ENCODE measurements at places on chromosomes 13 and 19. TPM values are rescaled to one million over a fixed set of nuclear protein-coding genes. Genes with fewer than 3 reads are reported as not detected.

CARM1 gene
- 88.0 TPM for total RNA-seq

ZSCAN1 gene
- total RNA-seq = not detected

- no peaks in the 10 kb centered on the region for H3K36me3 ChIP-seq
- H3K4me3 ChIP-seq = no peak overlapping the region
- H3K27me3 ChIP-seq = no peaks in the 10 kb centered on the region
- no peak overlapping the region for H3K27ac ChIP-seq
- peaks cover 4% of the 10 kb centered on the region for H3K4me1 ChIP-seq
These were observed 31.2 kb downstream of the CEBPG start for GRCh38 chr19:33404506-33405253.

- no peaks in the 10 kb centered on the region for H3K4me1 ChIP-seq
- no peaks in the 10 kb centered on the region for H3K27me3 ChIP-seq
- DNase-seq = no peak
- no peak overlapping the region for H3K4me3 ChIP-seq
These were observed 49.4 kb upstream of the TNFSF11 start for GRCh38 chr13:42524487-42525034.

GRCh38 chr13:75620020-75620419, 16.1 kb upstream of the LMO7 start:
- no peak for DNase-seq
- H3K27me3 ChIP-seq = peaks cover 2% of the 10 kb centered on the region
- no peak overlapping the region for H3K27ac ChIP-seq
- H3K36me3 ChIP-seq = peaks cover 4% of the 10 kb centered on the region
- no peak overlapping the region for H3K4me3 ChIP-seq
- no peaks in the 10 kb centered on the region for H3K4me1 ChIP-seq

- no peak overlapping the region for H3K4me3 ChIP-seq
- H3K36me3 ChIP-seq = no peaks in the 10 kb centered on the region
- H3K4me1 ChIP-seq = no peaks in the 10 kb centered on the region
- H3K27me3 ChIP-seq = no peaks in the 10 kb centered on the region
- DNase-seq = no peak
These were observed 1813.1 kb downstream of the OLFM4 start for GRCh38 chr13:54841682-54842081.

GRCh38 chr19:3942790-3943409, 10.0 kb downstream of the NMRK2 start:
- no peak overlapping the region for H3K4me3 ChIP-seq
- no peak for DNase-seq
- no peaks in the 10 kb centered on the region for H3K4me1 ChIP-seq
- no peaks in the 10 kb centered on the region for H3K36me3 ChIP-seq
- H3K27me3 ChIP-seq = no peaks in the 10 kb centered on the region

GRCh38 chr13:21119526-21119925, 56.8 kb downstream of the SKA3 start:
- no peak overlapping the region for H3K27ac ChIP-seq
- no peaks in the 10 kb centered on the region for H3K4me1 ChIP-seq
- H3K27me3 ChIP-seq = peaks cover 2% of the 10 kb centered on the region
- DNase-seq = no peak
- H3K4me3 ChIP-seq = no peak overlapping the region

DNA sequence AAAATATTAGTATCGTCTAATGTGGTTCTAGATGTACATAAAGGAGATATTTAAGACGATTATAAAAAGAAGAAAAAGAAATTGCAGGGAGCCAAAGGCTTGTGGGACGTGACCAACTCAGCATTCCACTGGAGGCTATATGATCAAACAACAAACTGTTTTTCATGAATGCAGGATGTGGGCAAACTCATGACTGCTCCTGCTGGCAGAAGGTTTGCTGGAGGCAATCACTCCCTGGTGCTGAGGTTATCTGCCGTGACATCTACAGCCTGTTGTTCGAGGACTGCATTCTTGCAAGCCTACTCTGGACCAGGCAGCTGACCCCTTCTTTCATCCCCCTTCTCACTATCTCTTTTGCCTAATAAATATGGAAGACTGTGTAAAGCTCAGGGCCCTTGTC, 518.1 kb downstream of the UQCRFS1 start:
- no peak overlapping the region for H3K4me3 ChIP-seq
- H3K27me3 ChIP-seq = peaks cover 9% of the 10 kb centered on the region
- no peak overlapping the region for H3K27ac ChIP-seq
- H3K36me3 ChIP-seq = no peaks in the 10 kb centered on the region

DNA sequence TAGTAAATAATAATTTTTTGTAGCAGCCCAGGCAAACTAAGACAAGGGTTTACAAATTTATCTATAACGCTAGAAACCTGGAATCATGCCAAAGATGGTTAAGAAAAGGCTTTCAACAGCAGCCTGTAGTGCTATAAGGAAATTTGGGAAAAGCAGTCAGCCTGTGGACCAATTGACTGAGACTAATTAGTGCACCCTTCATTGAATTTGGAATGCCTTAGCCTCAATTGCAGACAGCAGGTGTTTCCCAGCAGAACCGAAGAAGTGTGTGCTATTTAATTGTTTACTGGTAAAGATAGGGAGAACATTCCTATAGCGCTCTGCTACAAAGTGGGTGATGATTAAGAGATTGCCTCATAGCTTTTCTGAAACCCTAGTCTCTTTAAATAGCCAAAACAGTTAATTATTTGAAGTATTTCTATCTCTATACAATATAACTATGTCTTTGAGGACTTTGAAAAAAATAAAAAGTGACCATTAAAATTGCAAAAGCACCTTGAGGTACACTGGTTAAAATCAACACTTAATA, 1884.3 kb upstream of the PCDH20 start:
- H3K4me1 ChIP-seq = no peaks in the 10 kb centered on the region
- H3K27ac ChIP-seq = no peak overlapping the region
- no peak overlapping the region for H3K4me3 ChIP-seq
- no peaks in the 10 kb centered on the region for H3K27me3 ChIP-seq
- H3K36me3 ChIP-seq = no peaks in the 10 kb centered on the region

- peaks cover 20% of the 10 kb centered on the region for H3K4me1 ChIP-seq
- peak overlapping the region; percentile 51 for H3K4me3 ChIP-seq
- peak overlapping the region; percentile 63 for H3K27ac ChIP-seq
- H3K27me3 ChIP-seq = peaks cover 71% of the 10 kb centered on the region
These were observed 146.3 kb upstream of the ZNF536 start for GRCh38 chr19:30225676-30226463.

DNA sequence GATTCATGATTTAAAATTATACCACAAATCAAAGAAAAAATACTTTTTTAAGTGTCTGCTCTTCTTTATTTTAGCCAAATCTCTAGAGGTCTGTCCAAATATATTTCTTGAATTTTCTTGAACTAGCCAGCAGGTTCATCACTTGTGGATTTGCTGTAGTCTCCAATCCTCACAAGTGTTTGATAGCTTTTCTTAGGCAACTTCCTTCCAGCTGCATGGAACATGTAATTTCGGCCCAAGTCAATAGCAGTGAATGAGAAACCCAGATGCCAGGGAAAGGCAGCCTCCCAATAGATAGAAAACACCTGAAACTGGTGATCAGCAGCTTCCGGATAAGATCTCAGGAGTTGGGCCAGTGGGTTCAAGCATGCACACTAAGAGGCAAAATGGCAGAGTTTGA, 15.6 kb upstream of the RNASEH2B start:
- H3K27ac ChIP-seq = peak overlapping the region; percentile 87
- peak overlapping the region; percentile 77 for H3K4me3 ChIP-seq
- H3K4me1 ChIP-seq = peaks cover 49% of the 10 kb centered on the region

Data from activated T-helper 1 cell treated with anti-CD3 and anti-CD28 coated beads, Interleukin-12 subunit alpha, Interleukin-12 subunit beta, Interleukin-2, Interleukin-4 antibody, amounts not matched to agents 30 ng/mL and 10 ng/mL and 1 ng/mL, durations not matched to agents 14 hours and 24 hours and 36 hours (primary cell).